Coronary artery (tissue), 2 donors: ENCODE measurements at places on chromosomes 11 and 22.

DNA sequence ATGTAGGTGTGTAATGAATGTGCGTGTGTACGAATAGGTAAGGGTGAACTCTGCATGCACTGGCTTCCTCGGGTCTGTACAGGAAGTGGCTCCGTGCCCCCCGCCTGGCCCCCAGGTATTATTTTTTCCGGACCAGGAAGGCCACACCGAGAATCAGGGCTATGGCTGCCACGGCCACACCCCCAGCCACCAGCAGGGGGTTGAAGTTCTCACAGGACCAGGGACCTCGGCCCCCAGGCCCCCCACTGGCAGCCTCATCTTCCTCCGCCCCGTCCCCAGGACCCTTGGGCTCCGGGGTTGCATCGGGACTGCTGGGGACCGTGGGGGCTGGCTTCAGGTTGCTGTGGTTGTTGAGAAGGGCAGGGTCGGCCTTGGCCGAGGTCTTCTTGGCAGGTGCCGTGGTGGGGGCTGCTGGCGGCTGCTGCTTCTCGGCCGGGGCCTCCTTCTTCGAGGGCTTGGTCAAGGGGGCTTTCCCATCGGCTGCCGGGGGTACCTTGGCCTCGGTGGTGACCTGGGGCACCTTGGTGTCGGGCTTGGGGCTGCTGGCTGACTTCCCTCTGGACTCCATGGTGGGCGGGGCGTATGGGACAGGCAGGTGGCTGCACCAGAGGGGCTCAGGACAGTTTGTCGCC lies 1.8 kb downstream of the CEND1 start:
- DNase-seq, result no peak

GRCh38 chr22:37239336-37240239 lies 4.5 kb downstream of the RAC2 start:
- DNase-seq, result no peak

GRCh38 chr11:66973956-66974580 lies 1.0 kb upstream of the C11orf86 start:
- DNase-seq, result no peak

GRCh38 chr11:134270250-134270714 lies 5.9 kb upstream of the GLB1L3 start:
- no peak for DNase-seq

DNA sequence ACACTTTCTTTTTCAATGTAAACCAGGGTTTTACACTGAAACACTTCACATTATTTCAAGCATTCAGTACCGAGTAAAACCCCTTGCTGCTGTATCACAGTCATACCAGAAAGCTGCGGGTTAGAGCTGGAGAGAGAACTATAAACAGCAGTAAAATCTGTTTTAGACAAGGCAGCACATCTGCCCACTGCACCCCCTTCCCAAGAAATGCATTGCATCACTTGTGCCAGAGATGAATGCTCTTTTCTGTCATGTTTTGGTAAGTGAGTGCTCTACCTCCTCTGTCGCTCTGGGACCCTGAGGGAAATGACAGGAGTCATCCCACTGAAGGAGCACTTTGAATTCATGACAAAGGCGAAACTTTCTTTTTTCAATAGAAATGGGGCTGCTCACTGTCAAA lies 107.2 kb downstream of the MAML2 start:
- no peak for DNase-seq

- no peak for DNase-seq
These were observed 5.0 kb downstream of the FADS1 start for GRCh38 chr11:61811831-61812230.

DNA sequence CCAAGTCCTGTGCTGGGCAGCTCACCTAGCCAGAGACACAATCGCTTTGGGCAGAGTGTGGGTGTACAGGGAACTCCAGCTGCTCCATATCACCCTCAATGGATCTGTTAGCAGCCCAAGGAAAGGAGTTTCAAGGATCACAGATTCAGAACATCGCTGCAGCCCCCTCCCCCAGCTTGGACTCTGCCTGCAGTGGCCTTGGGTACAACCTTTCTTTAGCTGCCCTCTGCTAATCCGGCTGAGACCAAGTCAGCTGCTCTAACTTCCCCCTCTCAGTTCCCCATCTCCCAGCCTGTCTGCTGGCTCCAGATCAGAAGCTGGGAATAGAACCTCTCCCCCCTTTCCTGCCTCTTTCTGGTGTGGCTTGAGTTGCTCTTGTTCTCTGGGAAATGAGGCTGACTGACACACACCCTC lies 1.3 kb downstream of the TMEM86A start:
- no peak for DNase-seq

- DNase-seq, result peak; percentile 72
These were observed 13.9 kb downstream of the LRRC32 start for GRCh38 chr11:76656571-76657081.

DNA sequence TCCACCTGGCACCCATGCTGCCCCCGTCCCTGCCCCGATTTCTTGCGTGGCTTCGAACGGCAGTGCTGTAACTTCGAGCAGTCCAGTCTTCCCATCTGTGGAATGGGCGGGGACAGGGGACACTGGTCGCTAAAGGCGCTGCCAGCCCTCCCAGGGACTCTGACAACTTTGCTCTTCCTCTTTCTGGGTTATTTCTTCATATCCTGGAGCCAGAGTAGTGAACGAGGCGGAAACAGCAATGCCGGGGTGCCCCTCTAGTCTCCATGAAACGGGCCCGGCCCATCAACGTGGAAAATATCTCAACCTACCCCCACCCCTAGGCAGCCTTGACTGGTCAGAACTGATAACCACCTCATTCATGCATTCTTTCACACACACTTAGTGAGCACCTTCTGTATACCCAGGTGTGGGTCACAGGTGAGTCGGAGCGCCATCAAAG lies 42.8 kb downstream of the TRIOBP start:
- no peak for DNase-seq

DNA sequence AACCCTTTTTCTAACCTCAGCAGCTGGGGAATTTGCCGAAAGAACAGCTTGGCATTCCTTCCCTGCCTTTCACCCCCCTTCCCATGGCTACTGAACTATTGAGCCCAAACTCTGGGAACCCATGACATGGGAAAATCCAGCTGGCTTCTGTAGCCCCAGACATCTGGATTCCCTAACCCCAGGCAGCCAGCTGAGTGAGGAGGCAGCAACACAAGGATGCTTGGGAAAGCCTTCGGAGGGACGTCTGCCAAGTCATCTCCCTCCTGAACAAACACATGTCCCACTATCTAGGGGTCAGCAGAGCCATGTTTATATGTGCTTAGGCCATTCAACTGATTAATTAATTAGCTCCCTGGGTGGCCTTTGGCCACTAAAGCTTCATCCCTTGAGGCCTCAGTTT lies 21.6 kb downstream of the LRRC55 start:
- no peak for DNase-seq

GRCh38 chr11:34890812-34891211 lies 25.4 kb downstream of the APIP start:
- DNase-seq, result no peak

DNA sequence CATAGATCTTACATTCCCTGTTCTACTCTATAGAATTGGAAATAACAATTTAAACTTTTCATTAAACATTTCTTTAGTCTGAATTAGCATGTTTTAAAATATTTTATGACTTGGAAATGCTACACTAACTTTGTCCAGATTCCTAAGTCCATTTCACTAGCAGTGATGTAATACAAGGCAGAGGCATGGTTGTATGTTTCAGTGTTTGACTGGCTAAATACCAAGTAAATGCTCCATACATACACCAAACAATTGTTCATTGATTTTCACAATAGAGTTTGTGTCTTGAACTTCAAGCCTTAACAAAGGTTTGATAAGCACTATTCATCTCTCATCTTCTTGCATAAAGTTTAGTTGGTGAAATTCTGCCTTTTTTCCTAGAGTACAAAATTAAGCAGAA lies 13.5 kb downstream of the ZBED5 start:
- DNase-seq, result no peak

GRCh38 chr11:59216641-59217564 lies 4.2 kb upstream of the MPEG1 start:
- DNase-seq, result no peak

- no peak for DNase-seq
These were observed 5.0 kb downstream of the THY1 start for GRCh38 chr11:119417726-119418540.

- DNase-seq, result no peak
These were observed 7.3 kb downstream of the CABP7 start for GRCh38 chr22:29727131-29727523.

- no peak for DNase-seq
These were observed at the start of gene B3GAT1 for GRCh38 chr11:134412203-134413042. Gene B3GAT1, minus strand, starts transcription at chr11:134412242. Its CDS starts 24,583 bp downstream, at chr11:134387659.

- peak; percentile 94 for DNase-seq
These were observed 379 bp upstream of the SLC3A2 start for GRCh38 chr11:62880231-62880802.

DNA sequence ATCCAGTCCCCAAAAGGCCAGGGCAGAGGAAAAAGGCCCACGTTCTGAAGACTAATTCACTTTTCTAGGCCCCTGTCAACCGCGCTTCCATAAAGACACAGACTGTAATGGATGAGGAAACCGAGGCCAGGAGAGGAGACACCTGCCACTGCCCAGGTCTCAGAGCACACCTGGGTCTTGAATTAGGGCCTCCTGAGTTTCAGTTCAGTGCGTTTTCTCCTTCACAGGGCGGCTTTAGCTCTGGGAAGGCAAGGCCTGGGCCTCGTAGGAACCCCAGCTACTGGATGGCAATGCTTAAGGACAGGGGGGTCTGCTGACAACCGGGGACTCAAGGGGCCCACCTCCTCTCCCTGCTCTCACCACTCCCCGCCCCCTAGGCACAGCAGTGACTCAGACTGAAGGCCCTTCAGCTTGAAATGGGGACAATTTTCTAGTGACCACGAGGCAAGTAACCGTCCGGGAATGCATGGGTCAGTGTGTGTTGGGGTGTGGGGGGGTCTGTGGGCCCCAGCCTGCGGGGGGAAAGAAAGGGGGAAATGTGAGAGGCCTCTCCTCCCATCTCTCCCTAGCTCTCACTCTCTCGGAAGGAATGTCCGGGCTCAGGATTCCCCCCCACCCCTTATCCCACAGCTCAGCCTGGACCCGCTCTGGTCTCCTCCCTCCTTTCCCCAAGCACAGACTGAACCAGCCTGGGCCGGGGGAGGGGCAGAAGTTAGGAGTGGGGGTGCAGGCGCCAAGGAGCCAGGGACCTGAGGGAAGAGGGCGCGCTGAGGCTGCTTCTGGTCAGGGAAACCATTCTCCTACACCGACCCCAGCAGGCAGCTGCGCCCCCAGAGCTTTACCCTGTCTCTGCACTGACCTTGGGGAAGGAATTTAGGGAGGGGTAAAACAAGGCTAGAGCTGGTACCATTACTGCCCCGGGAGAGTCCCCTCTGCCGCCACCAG lies 17.2 kb downstream of the CREB3L1 start:
- DNase-seq, result no peak

DNA sequence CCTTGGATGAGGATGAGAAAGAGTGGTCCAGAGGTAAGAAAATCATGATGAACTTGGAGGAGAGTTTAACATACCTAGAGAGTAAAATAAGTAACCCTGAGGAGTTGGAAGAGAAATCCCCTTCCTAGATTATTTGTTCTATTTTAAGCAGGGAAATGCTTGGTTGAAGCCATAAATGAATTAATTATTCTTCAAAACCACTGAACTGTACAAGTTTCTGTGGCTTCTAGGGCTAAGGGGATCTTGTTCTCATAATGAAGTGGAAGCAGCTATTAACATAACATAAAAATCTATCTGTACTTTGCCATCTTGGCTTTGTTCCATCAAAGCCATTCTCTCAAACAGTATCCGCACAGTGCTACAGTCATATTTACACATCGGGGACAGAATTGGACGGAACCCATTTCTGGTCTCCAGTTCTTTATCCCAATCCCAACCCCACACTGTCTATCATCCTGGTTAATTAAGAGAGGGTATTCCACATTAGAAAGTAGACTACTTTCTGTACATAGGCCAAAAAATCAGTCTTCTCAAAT lies 14.5 kb upstream of the ARHGAP42 start:
- no peak for DNase-seq

GRCh38 chr22:38144025-38144405 lies 33.5 kb upstream of the BAIAP2L2 start:
- peak; percentile 53 for DNase-seq

DNA sequence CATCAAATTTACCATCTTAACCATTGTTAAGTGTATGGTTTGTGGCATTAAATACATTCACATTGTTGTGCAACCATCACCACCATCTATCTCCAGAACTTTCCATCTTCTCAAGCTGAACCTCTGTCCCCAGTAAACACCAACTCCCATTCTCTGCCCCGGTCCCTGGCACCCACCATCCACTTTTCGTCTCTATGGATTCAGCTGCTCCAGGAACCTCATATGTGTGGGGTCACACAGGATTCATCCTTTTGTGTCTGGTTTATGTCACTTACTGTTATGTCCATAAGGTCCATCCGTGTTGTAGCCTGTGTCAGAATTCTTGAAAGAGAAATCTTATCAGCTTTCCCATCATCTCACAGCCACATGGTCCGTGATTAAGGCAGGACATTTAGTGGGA lies 16.3 kb downstream of the TSPAN32 start:
- no peak for DNase-seq

DNA sequence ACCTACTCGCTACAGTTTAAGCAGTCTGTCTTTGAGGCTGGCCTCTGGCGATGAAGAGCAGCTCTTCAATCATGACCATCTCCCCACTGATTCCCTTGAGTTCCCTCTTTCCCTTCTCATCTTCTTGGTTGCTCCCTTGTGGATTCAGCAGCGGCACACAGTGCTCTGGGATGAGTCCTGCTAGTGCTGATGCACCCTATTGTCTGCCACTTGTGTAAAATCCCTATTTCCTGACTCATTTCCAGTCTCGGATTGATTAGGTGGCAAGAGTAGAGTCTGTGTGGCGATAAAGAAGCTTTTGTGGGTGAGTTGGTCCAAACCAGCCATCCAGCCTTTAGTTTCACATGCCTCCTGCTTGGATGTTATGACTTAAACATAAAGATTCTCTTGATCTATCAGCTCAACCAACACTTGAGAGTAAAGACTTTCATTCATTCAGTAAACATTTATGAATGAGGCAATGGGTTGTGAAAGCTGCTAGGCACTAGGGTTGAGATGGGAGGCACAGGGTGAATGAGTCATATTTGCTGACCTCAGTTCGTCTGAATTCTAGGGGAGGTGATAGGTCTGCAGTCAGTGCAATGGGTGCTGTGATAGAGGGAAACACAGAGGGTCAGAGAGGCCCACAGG lies 219.4 kb upstream of the RAG2 start:
- no peak for DNase-seq

- DNase-seq, result no peak
These were observed 45.8 kb downstream of the LRFN4 start for GRCh38 chr11:66902486-66903177.

DNA sequence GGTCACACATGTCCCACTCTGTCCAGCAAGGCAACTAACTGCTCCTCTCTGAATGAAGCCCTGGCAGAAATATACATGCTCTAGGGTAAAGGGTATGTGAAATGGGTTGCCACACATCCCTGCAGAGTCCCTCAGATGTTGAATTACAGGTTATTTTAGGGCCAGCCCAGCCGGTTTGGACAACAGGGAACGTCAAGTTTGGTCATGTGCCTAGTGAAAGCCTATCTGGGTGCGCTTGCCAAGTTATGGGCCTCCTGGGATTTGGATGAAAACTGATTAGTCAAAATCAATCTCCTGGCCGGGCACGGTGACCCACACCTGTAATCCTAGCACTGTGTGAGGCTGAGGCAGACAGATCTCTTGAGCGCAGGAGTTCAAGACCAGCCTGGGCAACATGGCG lies 10.4 kb downstream of the AP1B1 start:
- no peak for DNase-seq

- DNase-seq, result no peak
These were observed 12.9 kb downstream of the OR51B6 start for GRCh38 chr11:5364214-5364613.

GRCh38 chr11:14249121-14249963 lies 109.6 kb downstream of the RRAS2 start:
- DNase-seq, result no peak
